Inflammatory macrophage (primary cell): ENCODE measurements at places on chromosomes 2 and 18.
A peak's percentile ranks its signal among the peaks of the same experiment; 100 is the strongest.

- DNase-seq, result no peak
These were observed 9.6 kb upstream of the DPYSL5 start for GRCh38 chr2:26838121-26838906.

GRCh38 chr2:42105330-42106256, 57.8 kb downstream of the PKDCC start:
- peak; percentile 95 for DNase-seq

DNA sequence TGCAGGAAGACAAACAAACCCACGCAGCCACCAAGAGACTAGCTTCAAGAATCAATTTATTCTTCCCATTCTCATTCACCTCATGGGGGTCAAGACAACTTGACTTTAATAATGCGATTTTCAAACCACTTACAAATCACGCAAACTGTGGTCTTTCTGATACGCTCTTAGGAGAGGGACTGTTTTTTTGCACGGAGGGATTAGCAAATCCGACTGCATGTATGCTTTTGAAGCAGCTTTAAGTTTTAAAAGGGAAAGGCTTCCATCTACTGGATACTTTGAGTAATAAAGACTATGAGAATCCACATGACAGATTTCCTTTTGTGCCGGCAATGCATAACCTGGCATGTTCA, 322.9 kb upstream of the KCNJ3 start:
- DNase-seq, result no peak

- no peak for DNase-seq
These were observed 247.6 kb downstream of the DLGAP1 start for GRCh38 chr18:4207383-4207985.

- DNase-seq, result no peak
These were observed 7.1 kb upstream of the DSG4 start for GRCh38 chr18:31369478-31369877.

DNA sequence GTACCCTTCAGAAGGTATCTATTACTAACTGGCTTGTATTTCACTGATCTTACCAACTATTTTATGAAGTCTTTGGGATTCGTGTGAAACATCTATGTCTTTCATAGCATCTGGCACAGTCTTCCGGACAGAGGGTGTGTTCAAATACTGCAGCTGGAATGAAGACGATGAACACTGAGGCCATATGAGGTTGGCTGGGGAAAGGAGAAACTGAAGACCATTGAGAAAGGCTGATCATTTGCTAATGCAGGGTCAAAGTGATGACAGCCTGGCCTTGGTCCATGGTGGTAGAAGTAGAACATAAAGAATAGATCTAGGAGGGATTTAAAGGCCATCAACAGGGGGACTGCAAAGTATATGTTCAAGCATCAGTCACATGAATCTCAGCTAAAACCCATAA, 132.7 kb downstream of the CCBE1 start:
- DNase-seq, result no peak

DNA sequence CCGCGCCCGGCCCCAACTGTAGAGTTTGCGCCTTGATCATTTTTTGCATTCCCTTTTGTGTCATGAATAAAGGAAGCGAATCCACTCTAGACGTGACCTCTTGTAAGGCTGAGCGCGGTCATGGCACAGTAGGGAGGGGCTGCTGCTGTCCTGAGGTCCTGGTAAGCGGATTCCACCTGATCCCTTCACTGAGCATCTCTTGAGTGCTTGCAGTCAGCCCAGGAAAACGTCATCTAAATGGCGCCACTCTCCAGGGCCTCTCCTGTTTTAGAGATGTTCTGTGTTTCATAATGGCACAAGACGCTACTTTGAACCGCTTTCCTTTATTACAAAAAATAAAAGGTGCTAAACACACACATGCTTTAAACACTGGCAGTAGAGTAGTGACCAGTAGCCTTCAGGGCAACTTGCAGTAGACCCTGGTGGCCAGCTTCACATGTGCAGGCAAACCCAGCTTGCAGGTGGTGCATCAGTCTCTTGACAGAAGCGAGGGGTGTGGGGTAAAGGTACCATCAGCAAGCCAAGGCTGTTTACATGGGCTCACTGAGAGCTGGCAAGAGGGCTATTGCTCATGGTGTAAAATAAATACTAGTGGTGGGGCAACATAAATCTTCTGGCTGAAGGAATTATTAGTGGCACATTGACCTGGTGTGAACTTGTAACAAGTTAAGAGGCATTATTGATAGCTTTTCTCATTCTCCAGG, 43.0 kb upstream of the ACKR3 start:
- DNase-seq, result no peak

DNA sequence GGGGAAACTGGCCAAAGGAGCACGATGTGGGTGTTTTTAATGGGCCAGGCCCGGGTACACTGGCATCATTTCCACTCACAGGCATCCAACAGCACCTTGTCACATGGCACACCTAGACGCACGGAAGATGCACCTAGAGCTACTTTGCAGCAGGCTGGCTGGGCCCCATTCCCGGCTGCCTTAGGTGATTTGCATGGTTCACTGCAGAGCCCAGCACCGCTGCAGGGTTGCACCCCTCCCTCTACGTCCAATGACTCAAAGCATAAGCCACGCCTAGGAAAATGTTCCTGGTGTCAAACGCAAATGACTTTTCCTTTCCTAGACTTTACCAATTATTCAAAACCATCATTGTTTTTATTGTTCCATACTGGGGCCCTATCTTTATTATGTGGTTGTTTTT, 222.9 kb downstream of the EIPR1 start:
- no peak for DNase-seq

- DNase-seq, result no peak
These were observed 98.2 kb downstream of the KCNF1 start for GRCh38 chr2:11009891-11010290.

GRCh38 chr2:15527074-15527739, 33.9 kb downstream of the NBAS start:
- DNase-seq, result no peak

- no peak for DNase-seq
These were observed 238.5 kb downstream of the HDAC4 start for GRCh38 chr2:239162141-239162821.

- no peak for DNase-seq
These were observed 111.4 kb downstream of the ZNF516 start for GRCh38 chr18:76383636-76384035.

DNA sequence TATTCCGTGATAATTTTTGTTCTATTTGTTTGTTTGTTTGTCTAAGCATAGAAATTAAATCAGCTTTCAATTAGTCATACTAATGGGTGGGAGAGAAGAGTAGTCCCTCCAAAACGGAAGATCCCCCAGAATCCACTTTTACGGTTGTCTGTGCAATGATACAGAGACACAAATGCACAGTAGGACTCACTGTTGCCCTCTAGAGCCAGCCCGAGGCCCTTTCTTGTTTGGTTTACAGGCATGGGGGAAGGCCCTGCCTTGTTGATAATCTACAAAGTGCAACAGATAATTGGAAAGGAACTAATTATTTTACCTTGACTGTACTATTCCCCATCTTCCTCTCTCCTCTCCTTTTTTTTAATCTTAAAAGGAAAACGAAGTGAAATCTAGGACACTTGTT, 121.1 kb downstream of the ACOXL start:
- peak; percentile 35 for DNase-seq

DNA sequence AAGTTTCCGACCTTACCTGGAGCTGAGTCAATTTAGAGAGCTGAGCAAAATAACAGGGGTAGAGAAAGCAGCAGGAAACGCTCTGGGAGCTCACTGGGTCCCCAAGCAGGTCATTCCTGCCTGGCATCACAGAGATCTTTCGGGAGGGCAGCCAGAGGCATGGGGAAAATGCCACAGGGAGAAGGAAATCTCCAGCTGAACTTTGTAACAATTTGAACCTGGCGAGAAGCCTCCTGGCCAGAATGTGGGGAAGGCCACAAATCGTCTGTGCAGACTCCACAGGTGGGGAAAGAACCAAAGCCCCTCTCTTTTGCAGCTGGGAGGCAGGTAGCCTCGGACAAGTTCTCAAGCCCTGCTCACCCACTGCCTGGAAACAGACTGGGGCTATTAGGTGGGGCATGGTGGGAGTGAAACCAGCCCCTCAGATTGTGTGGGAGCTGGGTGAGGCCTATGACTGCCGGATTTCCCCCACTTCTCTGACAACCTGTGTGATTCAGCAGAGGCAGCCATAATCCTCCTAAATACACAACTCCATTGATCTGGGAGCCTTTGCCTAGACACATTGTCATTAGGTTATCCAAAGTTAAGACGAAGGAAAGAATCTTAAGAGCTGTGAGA, 53.9 kb downstream of the INO80D start:
- no peak for DNase-seq

GRCh38 chr18:72161691-72162090, 382.5 kb downstream of the CBLN2 start:
- no peak for DNase-seq

DNA sequence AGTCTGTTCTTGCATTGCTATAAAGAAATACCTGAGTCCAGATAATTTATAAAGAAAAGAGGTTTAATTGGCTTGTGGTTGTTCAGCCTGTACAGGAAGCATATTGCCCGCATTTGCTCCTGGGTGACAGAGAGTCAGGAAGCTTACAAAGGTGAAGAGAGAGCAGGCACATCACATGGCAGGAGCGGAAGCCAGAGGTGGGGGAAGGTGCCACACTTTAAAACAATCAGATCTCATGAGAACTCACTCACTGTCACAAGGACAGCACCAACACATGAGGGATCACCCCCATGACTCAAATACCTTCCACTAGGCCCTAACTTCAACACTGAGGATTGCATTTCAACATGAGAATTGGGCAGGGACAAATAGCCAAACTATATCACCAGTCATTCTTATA, 124.8 kb upstream of the COL5A2 start:
- no peak for DNase-seq

GRCh38 chr2:219468410-219469185, 30.1 kb upstream of the GMPPA start:
- DNase-seq, result no peak

- no peak for DNase-seq
These were observed 1089.9 kb upstream of the SLC39A10 start for GRCh38 chr2:194566907-194567660.

GRCh38 chr18:63421514-63421913, 762 bp downstream of the VPS4B start:
- peak; percentile 45 for DNase-seq

GRCh38 chr18:27298214-27298804, 113.2 kb upstream of the CHST9 start:
- no peak for DNase-seq

DNA sequence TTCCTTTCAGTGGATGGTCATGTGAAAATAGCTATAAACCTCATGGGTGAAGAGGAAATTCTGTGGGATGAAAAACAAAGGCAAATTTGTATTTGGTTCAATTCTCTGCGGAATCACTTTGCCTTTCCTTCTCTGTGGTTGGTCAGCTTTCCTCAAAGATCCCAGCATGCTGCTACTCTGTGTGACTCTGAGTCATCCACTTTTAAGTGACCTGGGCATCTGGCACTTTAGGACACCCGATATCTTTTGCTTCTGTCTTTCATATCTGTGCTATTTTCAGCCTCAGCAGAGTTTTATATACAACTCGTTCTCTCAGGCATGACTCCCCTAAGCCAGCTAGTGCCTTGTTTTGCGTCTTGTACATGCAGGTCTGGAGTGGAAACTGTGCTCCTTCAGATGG, 217.0 kb upstream of the PIEZO2 start:
- DNase-seq, result no peak

DNA sequence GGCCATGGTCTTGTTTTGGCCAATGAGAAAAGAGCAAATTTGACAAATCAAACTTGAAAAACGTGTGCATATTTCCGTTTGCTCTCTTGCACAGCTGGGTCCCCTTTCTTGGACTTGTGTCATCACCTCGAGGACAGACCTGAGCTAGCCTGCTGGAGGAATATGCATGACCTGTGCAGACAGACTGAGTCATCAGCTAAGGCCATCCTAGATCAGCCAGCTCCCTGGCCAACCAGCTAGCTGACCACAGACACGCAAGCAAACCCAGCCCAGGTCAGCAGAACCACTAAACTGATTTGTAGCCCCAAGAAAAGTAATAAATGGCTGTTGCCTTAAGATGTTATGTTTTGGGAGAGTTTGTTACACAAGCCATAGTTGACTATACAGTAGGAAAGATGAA, 61.3 kb upstream of the PAX3 start:
- DNase-seq, result peak; percentile 6

DNA sequence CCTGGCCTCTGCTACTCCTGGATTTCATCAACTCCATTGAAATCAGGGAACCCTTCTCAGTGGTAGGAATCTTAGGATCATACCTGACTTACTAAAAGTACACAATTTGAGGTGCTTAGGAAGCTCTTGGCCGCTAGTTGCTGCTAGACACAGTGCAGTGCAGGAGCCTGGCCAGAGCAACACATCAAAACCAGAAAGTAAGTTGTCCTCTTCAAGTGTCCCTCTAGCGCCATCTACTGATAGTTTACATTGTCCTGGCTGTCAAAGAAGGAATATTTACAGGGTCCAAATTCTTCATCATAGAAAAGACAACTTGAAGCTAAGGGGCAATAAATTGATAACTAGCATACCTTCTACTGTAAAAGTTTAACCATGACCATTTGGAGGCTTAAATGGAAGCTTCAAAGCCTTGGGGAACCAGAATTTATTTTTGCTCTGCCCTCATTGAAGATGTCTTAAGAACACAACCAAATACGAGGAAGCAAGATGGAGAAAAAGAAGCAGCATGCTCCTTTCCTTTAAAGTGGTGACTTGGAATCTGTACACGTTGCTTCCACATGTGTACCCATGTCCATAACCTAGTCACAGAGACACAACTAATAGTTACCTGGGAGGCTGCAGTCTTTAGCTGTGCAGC, 889.1 kb upstream of the GCFC2 start:
- DNase-seq, result peak; percentile 55
